ENCODE measurements at places on chromosomes 2 and 18.

DNA sequence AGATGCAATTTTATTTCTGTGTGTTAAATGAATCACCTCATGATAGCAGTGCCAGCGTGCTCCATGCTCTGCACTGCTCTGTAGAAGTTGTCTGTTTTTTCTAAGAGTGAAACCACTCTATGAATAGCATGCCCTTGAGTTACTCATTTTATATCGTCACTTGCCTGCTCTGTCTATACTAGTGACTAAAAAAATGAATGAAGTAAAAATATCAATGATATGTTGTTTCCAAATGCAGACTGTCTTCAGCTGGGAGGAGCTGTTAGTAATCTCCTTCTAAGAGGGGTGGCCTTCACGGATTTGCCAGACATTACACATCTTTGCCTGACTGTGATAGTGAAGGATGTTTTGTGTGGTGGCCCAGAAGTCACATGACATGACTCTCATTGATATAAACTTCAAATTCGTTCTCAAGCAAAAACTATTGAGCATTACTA lies 852.1 kb downstream of the CNTNAP5 start:
- no peak for DNase-seq

- DNase-seq = no peak
Observed at GRCh38 chr2:111250448-111251030, 129.8 kb downstream of the BCL2L11 start.

DNA sequence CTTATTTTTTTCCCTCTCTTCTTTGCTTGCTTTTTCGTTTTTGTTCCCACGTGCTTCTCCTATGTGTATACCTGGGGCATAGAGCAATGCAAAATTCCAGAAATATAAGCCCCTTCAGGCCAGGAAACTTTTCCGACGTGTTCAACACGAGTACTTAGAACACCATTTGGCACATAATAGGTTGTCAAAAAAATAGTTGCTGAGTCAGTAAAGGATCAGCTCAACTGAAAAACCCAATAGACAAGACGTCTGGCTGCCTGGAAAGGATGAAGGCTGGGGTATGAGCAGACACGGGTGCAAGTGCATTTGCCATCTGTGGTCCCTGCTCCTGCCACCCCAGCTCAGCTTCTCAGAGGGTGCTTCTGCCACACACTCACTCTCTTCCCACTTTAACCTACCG lies 823.0 kb upstream of the SOX11 start:
- DNase-seq = no peak

GRCh38 chr18:48560491-48560890 lies 21.7 kb downstream of the CTIF start:
- no peak for DNase-seq

GRCh38 chr18:78496079-78496478 lies 483.5 kb upstream of the SALL3 start:
- no peak for DNase-seq

DNA sequence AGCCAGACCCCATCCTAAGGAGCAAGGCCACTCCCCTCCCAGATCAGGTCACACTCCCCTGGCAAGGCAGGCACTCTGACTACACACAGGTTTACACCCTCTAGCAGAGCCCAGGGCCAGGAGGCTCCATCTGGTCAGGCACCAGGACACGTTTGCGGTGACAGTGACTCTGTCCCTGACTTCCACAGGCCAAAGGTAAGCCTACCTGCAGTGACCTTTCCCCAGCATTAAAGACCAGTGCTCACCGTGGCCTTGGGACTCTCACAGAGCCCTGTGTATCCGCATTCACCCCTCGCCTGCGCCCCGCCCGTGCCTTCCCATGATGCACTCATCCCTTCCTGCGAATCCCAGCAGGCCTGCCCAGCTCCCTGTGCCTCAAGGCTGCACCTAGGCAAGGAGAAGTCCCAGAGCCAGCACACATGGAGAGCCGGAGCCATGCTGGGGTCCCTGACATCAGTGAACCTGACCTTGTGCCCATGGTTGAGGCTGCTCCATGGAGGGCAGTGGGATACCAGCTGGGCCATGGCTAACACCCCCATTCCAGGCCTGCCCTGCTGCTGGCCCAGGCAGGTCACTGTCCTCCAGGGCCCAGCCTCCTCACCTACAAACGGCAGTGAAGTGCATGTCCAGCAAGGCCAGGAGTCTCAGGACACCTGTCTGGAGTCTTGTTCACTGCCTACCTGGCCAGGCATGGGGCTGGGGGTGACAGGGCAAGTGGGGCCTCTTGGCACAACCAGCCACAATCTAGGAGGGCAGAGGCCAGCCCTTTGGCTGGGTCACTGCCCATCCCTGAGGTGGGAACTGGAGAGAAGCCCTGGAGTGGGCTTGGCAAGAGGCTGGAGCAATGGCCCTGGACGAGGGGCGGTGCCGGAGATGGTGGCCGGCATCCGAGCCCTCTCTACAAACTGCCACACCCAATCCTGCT lies 3.0 kb downstream of the NEURL3 start:
- DNase-seq = no peak

DNA sequence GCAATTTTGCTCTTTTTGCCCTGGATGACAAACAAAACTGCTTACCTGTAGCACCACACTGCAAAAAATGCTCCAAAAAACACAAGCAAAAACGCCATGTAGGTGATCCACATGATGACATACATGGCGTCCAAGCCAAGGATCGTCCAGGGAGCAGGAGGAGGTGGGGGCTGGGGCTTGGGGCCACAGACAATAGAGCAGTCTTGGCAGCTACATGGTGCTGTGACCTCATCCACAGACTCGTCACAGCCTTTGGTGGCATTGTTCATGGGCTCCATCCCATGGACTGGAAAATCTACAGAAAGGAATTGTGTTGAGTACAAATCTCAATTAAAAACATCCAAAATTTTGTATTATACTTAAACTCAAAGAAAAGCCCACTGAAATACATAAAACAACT lies 26.1 kb downstream of the NPC1 start:
- DNase-seq = no peak

DNA sequence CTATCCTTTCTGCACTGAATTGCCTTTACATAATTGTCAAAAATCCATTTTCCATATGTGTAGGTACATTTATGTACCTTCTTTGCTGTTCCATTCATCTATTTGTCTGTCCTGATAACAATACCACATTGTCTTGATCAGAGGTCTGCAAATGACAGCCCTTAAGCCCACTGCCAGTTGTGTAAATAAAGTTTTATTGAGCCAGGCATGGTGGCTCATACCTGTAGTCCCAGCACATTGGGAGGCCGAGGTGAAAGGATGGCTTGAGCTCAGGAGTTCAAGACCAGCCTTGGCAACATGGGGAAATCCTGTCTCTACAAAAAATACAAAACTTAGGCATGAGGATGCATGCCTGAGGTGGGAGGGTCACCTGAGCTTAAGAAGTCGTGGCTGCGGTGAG lies 121.0 kb downstream of the TFCP2L1 start:
- no peak for DNase-seq

Measured in activated CD4-positive, alpha-beta T cell treated with anti-CD3 and anti-CD28 coated beads, Interleukin-2, amount 50 U/mL, for 1 hour (primary cell).